ENCODE measurements at places on chromosomes 3 and 15.
A peak's percentile ranks its signal among the peaks of the same experiment; 100 is the strongest.

DNA sequence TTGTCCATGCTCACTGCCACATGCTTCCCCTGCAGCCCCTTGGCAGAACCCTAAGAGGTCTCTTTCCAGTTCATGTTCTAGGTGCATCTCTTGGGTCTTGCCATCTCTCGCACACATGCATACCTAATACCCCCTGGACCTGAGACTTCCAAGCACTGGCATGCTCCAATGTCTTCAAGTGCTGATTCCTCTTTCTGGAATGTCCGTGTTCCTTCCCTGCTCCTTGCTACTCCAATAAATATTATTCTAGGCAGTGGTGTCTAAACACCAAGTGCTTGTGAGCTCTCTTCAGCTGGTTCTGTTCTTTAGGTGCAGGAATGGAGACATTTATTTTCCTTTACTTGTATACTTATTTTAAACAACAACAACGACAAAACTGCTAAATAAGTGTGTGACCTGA, 370.1 kb downstream of the LPP start:
- DNase-seq, result no peak

- DNase-seq, result no peak
Observed at GRCh38 chr3:139203752-139204151, 140.1 kb upstream of the MRPS22 start.

GRCh38 chr3:98961161-98962155, 60.0 kb upstream of the DCBLD2 start:
- peak; percentile 83 for DNase-seq

DNA sequence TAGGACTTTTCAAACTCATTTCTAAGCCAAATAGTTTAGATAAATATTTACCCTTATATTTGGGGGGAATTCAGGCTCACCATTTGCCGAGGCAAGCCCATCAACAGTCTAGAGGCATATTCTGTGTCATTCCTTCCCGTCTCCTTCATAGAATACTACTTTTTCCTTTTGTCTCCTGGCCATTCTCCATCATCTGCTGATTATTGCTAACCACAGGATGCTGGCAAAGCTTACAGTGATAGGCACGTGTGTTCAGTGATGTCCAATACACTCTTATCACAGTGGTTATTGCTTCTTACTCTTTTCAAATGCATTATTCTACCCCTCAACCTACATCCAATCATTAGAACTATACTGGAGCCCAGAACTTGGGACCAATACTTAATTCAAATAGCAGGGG, 130.6 kb upstream of the ZBED2 start:
- DNase-seq, result peak; percentile 71

DNA sequence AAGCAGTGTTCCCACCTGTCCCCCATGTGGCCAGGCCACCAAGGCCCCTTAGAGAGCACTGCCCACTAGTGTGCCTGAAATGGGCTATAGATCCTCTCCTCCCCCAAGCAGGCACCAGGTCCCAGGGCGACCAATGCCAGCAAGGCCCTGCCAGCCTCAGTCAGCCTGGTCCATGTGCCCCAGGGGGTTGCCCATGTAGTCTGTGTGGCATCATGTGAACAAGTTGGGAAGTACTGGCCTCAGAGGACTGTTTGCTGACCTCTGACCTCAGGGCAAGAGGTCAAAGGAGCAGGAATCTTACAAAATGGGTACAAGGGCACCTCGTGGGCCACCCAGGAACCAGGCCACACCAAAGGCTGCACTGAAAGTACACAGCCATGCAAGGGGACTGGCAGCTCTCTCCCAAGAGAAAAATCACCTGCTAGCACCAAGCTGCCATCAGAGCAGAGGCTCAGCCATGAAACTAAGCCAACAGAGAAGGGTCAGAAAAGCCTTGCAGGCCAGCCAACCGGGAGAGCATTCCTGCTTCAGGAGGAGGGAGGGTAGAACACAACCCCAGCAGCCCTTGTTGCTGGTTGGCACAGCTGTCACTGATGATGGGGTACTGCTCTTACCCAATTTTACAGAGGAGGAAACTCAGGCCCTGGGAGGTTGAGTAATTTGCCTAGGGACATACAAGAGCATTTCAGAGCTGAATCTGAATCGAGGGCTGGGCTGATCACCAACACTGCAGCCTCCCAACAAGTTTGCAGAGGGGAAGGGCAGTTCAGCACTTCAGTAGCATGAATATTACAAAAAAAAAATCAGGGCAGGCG, 5.2 kb upstream of the FURIN start:
- DNase-seq, result peak; percentile 48

GRCh38 chr3:197082871-197083270, 53.3 kb upstream of the MELTF start:
- DNase-seq, result peak; percentile 68

GRCh38 chr3:156166808-156167207, 46.4 kb downstream of the KCNAB1 start:
- DNase-seq, result no peak

- no peak for DNase-seq
Observed at GRCh38 chr3:128532012-128532983, 39.3 kb upstream of the GATA2 start.

GRCh38 chr3:11554236-11554610, 89.5 kb downstream of the VGLL4 start:
- no peak for DNase-seq

DNA sequence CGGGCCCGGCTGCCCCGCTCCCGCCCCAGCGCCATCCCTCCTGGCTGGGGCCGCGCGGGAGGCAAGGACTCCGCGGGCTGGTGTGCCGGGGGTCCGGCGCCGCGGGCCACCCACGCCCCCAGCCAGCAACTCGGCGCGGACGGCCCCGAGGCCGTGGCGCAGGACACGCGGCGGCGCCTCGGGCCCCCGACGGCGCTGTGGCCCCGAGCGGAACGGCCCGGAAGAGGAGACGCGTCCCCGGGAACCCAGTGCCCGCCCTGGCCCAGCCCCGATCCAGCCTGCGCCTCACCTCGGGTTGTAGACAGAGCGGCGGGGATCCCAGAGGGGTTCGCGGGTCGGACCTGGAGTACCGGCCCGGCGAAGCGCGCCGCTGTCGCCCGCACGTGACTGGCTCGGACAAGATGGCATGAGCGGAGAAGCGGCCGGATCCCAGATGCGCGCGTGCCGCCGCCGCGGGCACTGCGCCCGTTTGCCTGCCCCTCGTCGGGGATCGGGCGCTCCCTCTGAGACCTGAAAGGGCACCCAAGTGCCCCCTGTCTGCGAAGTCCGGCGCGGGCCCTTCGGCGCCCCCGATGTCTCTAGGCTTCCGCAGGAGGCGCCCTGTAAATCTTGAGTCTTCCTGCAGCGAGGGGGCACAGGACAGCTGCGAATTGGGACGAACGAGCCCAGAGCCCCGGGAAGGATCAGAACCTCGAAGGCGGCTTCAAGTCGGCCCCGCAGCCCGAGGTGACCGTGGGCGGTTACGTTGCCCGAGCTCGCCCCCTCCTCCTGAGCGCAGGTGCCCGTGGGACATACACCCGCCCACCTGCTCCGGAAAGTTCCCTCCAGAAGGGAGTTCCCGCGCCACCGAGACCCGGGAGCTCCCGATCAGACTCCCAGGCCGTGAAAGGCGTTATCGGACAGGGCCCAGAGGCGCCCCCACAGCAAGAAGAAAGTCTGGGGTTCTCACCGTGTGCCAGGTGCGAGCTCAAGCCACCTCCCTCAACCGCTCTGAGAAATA, 598 bp upstream of the SFMBT1 start:
- no peak for DNase-seq

DNA sequence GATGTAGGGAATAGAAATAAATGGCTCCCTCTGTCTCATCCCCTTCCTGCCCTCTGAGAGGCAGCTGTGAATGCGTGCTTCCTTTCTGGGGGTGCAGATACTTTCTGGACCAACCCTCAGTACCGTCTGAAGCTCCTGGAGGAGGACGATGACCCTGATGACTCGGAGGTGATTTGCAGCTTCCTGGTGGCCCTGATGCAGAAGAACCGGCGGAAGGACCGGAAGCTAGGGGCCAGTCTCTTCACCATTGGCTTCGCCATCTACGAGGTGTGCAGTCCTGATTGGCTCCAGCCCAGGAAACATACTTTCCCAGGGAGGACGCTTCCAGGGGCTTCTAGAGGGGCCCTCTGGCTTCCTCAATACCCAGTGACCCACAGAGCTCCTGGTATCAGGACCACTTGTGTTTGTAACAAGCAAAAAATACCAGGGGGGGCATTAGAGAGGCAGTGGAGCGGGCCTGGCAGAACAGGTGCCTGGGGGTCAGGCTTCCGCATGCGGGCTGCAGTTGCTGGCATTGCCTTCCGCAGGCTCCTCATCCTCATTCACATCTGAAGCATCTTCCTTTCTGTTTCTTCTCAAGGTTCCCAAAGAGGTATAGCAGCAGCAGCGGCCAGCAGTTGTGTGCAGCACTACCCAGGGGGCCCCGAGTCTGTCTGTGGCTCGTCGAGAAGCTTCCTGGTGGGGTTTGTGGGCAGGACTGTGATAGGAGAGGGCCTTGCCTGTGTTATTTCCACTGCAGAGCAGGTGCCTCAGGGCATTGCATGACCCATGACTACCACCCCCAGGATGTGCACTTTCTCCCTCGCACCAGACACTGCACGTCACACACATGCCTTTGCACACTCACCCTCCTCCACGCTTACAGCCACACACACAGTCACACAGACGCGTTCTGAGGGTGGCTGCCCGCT, 42.5 kb downstream of the CAPN3 start:
- DNase-seq, result no peak

GRCh38 chr3:24191801-24192403, 246.8 kb downstream of the NR1D2 start:
- DNase-seq, result no peak

DNA sequence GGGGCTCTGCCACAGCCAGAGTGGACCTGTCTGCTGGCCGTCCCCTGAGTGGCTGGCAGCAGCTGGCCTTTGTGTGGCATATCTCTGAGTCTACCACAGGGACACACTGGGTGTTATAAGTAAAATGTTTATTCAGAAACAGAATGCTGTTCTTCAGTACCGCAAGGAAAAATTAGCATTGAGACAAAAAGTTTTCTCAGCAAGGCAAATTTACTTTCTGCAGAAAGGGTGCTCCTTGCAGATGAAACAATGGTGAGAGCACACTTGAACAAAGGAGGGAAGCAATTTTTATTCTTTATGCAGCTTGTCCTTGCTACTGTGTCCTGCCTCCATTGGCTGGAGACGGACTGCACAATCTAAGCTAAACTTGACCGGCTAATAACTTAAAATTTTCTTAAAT, 4.0 kb downstream of the TMEM89 start:
- no peak for DNase-seq

DNA sequence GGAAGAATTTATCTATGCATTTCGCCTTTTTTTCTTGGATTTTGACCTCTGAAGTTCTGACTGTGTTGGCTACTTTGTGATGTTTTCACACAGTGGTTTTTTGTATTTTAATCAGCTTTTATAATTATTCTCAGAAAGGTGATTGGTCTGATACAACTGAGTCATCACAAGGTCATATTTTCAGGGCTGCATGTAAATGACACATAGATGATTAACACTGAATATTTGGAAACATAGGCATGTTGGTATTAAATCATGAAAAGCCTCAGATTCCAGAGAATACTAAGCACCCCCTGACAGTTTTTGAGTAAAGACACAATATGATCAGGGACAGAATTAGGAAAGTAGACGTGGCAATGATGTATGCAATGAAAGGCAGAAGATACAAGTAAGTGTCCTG, 175.5 kb upstream of the SLCO3A1 start:
- DNase-seq, result no peak

- DNase-seq, result peak; percentile 89
Observed at GRCh38 chr3:14921034-14921616, 26.3 kb upstream of the NR2C2 start.

- DNase-seq, result no peak
Observed at GRCh38 chr15:61724251-61724939, 335.9 kb downstream of the VPS13C start.

- no peak for DNase-seq
Observed at GRCh38 chr3:154227531-154227930, 96.8 kb downstream of the DHX36 start.

DNA sequence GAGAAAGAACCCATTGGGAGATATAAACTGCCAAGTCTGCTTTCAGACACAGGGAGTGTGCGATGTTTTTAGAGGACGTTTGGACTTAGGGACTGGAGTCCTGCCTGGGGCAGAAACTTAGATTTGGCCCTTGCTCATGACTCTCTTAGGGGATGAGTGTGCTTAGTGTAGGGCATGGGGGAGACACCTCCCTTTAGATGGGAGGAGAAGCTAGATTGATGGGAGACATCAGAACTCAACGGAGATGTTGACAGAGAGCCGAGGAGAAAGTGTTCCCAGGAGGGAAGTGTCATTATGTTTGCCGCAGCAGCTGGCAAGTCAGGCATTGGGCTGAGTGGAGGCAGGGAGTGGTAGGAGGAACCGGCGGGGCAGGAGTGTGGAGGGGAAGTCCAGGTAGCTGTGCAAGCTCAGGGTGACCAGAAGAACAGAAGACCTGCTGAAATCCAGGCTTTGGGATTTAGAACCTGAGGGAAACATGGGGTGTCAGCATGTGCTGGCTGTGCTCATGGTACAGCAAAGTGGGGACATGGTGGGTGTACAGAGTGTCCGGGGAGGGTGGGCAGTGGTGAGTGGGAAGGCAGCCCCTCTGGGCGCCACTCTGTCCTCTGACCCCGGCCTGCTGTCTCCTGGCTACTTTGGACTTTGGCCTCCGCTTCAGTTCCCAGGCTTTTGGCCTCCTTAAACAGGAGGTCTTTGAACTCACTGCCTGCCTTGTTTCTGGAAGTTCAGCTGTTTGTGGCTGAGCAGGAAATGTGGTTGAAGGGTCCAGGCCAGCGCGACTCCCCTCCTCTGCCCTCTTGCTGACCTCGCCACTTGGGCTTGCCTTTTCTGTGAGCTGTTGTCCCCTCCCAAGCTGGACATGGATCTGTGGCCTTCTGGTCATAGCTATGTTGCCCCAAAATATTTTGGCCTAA, 324.0 kb upstream of the LRRFIP2 start:
- DNase-seq, result no peak

- peak; percentile 84 for DNase-seq
Observed at GRCh38 chr3:37202035-37202434, 27.7 kb upstream of the LRRFIP2 start.

DNA sequence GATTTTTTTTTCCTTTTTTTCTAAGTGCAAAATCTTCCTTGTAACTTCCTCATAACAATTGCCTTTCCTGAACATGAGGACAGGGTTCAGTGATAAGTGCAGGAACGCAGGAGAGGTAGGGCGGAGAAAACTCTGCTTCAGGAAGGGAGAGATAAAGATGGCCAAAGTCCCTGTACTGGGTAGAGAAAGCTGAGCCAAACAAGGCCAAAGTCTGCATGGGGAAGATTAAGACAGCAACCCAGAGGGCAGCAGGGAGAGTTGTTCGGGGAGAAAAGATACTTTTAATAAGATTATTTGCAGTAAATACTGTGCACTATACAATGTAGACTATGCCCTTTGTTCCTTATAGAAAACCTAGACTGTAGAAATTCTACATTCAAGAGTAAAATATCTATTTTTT, 55.4 kb upstream of the LRRFIP2 start:
- no peak for DNase-seq

DNA sequence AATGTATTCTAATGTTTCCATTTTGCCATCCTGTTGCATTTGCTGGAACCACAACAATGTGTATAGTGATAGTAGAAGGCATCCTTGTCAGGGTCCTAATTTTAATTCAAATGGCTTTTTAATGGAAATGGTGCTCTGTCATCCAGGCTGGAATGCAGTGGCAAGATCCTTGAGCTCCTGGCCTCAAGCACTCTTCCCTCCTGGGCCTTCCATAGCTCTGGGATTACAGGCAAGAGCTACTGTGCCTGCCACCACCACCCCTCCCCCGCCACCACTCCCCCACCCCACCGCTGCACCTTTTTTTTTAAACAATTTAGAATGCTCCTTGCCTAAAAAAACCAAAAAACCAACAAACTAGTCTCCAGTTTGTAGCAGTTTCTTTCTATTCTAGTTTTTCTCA, 15.2 kb upstream of the IQCF6 start:
- DNase-seq, result no peak

- no peak for DNase-seq
Observed at GRCh38 chr3:104956620-104957345, 409.9 kb upstream of the ALCAM start.

- no peak for DNase-seq
Observed at GRCh38 chr3:23303601-23304217, 100.6 kb downstream of the UBE2E2 start.
